ENCODE measurements at places on chromosomes 1 and 21.

- no peak for DNase-seq
Observed at GRCh38 chr1:205991237-205991636, 12.0 kb downstream of the RAB7B start.

DNA sequence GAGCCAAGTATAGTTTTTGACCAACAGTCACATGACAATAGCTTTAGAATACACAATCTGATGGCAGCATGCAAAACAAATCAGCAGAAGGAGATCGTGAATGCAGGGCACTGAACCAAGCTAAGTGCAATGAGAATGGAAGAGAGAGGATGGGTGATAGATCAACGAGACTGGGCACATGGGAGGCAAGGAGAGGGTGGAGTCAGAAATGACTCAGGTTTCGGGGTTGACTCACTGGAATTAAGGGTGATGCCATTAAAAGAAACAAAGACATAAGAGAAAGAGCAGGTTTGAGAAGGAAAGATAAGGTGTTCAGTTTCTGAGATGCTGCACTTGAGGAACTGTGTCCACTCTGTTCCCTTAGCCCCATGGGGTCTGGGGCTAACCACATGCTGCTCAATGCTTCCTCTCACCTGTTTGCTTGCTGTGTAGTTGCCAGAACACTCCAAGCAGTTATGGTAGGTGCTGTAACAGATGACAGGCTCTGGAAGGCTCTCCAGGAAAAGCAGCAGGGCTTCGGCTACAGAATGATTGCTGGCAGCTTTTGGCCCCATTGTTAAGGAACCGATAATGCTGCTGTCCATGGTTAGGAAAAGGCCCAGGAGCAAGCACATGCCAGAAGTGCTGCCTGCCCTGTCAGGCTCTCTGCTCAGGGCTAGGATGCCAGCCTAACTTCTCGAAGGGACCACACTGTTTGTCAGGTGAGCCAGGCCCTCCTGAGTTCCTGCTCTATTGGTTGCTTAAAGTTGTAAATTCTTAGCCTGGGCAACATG is 6.1 kb upstream of the MTF1 start:
- no peak for DNase-seq

DNA sequence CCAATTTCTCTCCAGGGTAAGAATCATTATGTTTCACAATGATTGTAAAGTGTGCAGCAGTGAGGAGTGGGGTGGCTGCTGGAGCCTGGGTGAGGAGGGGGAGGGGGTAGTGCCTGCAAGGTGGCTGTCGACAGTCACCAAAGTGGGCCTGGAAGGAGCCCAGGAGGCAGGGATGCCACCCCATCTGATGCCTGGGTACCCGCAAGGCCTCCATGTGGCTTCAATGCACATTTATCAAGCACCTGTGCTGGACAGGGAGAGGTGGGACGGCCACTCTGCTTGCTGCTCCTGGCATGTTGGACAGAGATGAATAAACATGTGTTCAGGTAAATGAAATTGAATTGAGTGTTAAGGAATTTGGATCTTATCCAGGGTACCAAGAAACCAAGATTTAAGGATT is 78.8 kb upstream of the DISP3 start:
- DNase-seq: no peak

GRCh38 chr21:22892028-22892427 is 1893.8 kb downstream of the NCAM2 start:
- DNase-seq: no peak

DNA sequence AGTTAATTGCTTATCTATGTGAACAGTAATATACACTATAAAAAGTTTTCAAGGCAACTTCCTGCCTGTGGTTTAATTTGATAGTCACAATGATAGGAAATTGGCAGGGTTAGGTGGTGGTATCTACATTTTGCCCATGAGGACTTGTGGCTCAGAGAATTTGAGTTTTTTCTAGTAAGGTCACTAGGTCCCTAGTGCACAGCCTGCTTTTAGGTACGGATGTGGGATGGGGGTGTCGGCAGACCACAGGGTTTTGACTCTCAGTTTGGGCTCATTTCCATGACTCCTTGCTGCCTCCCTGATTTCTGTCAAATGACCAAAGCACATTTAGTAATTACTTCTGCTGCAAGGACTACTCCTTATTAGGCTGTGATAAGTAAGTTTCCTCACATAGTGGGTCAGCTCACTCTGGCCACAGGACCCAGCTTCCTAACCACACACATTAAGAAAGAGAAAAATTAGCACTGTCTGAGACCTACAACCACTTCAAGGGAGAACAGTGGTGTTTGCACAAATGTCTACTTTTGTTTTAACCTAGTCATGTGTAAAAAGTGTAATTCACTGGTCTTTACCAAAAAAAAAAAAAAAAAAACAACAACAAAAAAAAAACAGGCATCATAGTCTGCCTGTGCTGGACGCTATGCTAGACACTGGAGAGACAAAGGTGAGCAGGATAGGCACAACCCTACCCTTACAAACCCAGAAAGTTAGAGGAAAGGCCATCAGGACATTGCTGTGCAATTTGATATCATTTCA is 43.7 kb downstream of the MRPL39 start:
- DNase-seq: peak; percentile 40

DNA sequence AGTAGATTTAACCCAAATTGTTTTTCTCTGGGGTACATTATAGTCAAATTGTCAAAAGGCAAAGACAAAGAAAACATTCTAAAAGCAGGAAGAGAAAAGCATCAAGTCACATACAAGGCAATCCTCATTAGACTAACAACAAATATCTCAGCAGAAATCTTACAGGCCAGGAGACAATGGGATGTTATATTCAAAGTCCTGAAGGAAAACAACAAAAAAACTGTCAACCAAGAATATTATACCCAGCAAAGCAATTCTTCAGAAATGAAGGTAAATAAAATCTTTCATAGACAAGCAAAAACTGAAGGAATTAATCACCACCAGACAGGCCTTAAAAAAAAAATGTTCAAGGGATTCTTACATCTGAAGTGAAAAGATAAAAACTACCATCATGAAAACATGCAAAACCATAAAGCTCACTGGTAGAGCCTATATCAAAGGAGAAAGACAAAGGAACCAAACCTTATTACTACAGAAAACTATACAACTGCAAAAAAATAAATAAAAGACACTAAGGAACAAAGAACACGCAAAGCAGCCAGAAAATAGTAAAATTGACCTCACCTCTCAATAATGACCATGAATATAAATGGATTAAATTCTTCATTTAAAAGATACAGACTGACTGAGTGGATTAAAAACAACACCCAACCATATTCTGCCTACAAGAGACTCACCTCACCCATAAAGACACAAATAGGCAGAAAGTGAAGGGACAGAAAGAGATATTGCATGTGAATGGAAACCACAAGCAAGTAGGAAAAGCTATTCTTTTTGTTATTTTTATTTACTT is 113.8 kb upstream of the ZC3H11B start:
- no peak for DNase-seq

- DNase-seq: no peak
Observed at GRCh38 chr21:18893406-18893805, 489.8 kb upstream of the TMPRSS15 start.

GRCh38 chr1:101798417-101798816 is 198.3 kb downstream of the OLFM3 start:
- DNase-seq: no peak

- no peak for DNase-seq
Observed at GRCh38 chr1:188427642-188428041, 1598.9 kb downstream of the PLA2G4A start.

GRCh38 chr1:71104417-71104816 is 23.6 kb upstream of the ZRANB2 start:
- DNase-seq: no peak

GRCh38 chr1:3732434-3733093 is 19.7 kb upstream of the CCDC27 start:
- DNase-seq: no peak

DNA sequence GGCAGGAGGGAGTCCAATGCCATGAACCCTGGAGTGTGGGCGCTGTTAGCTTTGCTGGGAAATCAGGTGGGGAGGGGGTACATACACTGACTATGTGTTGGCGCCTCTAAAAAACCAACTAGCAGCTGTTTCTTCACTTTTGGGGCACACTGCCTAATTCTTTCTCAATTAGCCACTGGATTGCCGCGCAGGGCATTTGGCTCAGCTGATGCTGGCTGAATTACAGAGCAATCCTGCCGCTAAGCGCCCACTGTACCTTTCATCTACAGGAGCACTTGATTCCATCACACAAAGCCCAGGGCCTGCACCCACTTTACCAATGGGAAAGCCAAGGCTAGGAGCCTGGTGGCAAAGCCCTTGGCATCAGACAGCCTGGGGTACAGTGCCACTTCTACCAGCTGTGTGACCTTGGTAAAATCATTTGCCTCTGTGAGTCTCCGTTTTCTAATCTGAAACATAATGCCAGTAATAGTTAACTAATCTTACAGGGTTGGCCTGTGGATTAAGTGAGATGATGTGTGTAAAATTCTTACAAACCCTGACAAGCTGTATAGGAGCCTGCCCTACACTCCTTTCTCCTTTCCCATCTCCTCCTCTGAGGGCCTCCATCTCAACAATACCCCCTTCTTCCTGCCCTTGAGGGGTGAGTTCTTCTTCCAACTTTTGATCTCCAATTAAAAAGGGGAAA is 59.0 kb downstream of the UBE2T start:
- no peak for DNase-seq

DNA sequence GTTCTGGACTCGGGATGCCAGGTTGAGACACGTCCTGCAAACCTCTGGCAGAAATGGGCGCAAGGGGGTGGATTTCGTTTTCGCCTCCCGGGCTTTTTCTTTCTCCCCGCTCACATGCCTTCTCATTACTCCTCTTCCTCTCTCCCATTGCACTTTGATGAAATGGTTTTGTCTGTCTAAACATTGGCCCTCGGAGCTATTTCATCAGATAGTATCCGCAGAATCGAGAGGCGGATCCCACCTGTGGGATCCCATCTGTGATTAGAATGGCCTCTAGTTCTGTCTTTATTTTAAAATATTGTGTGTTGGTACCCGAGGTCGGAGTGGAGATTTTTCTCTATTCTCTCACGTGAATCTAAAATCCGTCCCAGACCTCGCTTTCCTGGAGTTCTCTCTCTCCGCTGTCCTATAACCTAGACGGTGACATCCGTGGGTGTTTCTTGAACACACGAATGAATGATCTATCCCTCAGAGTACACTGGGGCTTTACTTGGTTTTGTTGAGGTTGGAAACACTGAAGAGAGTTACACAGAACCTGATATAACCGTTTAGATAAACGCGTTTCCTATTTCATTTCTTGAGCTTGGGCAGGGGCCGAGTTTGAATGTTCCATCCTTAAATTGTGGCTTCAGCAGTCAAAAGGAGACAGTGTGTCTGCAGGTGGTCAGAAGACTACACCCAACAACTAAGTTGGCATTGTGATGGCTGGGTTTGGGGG is 2.0 kb downstream of the EDARADD start:
- no peak for DNase-seq

GRCh38 chr21:34305605-34306604 is 57.9 kb upstream of the KCNE2 start:
- DNase-seq: no peak

DNA sequence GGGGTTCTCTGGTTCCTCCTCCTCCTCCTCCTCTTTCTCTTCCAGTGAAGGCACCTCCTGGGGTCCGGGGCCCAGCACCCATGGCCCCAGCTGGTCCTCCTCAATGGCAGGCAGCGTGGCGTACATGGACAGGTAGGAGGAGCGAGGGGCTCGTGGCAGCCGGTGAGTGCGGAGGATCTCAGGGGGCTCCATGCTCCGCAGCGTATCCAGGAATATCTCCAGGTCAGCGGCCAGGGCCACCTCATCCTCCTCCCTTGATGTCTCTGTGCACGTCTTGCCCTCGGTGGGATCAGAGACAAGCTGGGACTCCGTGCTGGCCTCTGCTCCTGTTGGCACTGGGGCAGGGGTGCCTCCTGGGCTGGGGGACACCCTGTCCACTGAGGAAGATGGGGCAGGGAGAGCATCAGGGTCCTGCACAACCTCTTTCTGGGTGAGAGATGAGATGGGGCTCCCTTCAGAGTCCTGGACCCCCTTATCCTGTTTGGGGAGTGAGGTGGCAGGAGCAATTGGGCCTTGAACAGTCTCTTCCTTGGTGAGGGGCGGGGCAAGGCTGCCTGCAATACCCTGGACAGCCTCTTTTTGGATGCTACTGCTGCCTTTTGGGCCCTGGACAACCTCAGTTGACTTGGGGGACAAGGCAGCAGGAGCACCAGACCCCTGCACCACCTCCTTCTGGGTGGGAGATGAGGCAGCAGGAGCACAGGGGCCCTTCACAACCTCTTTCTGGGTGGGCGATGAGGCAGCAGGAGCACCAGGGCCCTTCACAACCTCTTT is 9.6 kb downstream of the CRYBG2 start:
- DNase-seq: no peak

GRCh38 chr1:37797750-37798345 is 4.2 kb downstream of the MANEAL start:
- DNase-seq: no peak

- DNase-seq: peak; percentile 37
Observed at GRCh38 chr1:33007190-33008050, 29.3 kb downstream of the AK2 start.

DNA sequence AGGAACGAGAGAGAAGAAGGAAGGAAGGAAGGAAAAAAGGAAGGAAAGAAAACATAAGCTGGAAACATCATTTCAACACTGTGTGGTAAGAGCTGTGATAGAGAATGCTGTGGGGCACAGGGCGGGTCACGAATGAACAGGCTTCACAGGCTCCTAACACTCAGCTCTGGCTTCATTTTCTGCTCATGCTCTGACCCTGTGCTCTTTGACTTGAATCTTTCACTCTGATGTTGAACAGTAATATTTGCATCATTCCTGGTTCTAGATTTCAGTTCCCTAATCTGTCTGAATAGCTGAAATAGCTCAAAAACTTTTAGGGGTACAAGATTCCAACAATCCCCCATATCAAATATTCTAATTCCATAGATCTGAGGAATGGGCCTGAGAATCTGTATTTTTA is 207.3 kb downstream of the LHX8 start:
- DNase-seq: peak; percentile 53

- DNase-seq: no peak
Observed at GRCh38 chr1:59776960-59777852, 37.5 kb upstream of the HOOK1 start.

DNA sequence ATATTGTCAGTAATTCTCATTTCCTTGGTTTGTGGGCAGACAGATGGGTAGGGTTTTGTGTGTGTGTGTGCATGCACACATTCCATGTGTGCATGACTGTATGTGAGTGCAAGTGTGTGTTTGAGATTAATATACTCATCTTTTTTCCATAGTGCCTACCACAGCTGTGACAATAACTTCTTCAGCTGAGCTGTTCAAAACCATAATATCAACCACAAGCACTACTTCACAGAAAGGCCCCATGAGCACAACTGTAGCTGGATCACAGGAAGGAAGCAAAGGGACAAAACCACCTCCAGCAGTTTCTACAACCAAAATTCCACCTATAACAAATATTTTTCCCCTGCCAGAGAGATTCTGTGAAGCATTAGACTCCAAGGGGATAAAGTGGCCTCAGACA is 149.3 kb downstream of the ADGRL2 start:
- no peak for DNase-seq

- DNase-seq: no peak
Observed at GRCh38 chr1:196002906-196003305, 605.3 kb downstream of the KCNT2 start.

GRCh38 chr1:24253571-24253970 is 65.6 kb upstream of the GRHL3 start:
- DNase-seq: no peak

- DNase-seq: no peak
Observed at GRCh38 chr1:223755432-223755792, 43.1 kb downstream of the CAPN2 start.

All from B cell (primary cell).